ENCODE measurements at places on chromosomes 2 and 18. TPM values are rescaled to one million over a fixed set of nuclear protein-coding genes. Genes with fewer than 3 reads are reported as not detected.

The CCDC74B gene
- polyA plus RNA-seq, result 4.6 TPM

The GKN1 gene
- polyA plus RNA-seq, result not detected

The DSC3 gene
- polyA plus RNA-seq, result 0.04 TPM

The MOB1A gene
- polyA plus RNA-seq, result 25.3 TPM

GRCh38 chr2:172969166-172969565 lies 106.5 kb upstream of the MAP3K20 start:
- no peak for DNase-seq

DNA sequence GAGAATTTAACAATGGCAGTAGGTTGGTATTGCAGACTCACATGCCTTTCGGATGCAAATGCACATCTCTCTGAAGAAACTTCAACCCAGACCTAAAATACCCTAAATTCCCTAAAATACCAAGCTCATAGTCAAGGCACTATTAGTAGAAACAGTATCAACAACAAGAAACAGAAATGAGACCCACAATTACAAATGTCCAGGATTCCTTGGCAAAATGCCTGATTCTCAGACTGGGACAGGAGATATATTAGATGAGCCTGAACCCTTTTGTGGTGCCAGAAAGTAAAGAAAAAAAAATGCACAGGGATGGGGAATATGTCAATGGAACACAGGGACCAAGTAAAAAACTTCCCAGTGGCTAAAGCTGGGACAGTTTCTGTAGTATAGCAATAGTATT lies 77.2 kb downstream of the NAT8 start:
- DNase-seq, result no peak

GRCh38 chr2:555164-555922 lies 121.9 kb downstream of the TMEM18 start:
- no peak for DNase-seq

- no peak for DNase-seq
These were observed 78.3 kb upstream of the SETBP1 start for GRCh38 chr18:44602380-44602779.

The EXOC6B gene
- polyA plus RNA-seq, result 10.8 TPM

The ERMN gene
- polyA plus RNA-seq, result not detected

DNA sequence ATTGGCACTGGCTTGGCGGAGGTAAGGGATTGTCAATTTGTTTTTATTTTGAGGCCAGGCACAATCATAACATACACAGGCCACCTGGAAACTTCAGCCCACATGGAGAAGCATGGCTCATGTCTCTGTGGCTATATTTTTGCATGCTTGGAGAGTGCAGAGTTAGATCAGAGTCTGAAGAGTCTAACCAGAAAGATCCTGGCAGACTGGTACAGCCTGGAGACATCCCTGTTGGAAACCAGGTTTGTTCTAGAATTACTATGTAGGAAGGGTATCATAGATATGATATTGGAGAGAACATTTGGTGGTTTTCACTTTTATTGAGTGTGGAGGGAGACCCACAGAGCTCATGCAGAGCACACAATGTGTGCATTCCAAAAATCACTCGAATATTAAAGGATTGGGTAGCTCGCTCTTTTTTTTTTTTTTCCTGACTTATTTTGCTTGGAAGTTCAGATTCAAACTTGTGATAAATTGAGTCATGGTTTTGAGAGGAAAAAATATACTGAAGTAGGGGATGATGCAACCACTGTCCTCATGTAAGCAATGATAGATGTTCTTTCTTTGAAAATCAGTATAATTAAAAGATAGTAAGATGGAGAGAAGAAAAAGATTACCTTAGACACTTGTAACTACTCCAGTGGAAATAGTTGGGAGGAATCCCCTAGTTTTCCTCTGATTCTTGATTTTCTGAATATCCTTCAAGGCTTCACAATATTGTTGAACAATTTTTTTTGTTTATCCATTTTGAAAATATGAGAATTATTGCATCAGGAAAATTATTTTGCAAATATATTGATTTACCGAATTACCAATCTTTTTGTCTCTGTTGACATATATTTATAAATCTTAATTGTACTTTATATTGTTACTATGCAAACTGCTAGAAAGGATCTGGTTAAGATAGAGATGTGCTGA lies 185.7 kb upstream of the ZEB2 start:
- DNase-seq, result no peak

The SLC35F5 gene
- 18.3 TPM for polyA plus RNA-seq

GRCh38 chr2:223654384-223654915 lies 52.3 kb upstream of the SCG2 start:
- no peak for DNase-seq

The SCYGR4 gene
- polyA plus RNA-seq, result not detected

DNA sequence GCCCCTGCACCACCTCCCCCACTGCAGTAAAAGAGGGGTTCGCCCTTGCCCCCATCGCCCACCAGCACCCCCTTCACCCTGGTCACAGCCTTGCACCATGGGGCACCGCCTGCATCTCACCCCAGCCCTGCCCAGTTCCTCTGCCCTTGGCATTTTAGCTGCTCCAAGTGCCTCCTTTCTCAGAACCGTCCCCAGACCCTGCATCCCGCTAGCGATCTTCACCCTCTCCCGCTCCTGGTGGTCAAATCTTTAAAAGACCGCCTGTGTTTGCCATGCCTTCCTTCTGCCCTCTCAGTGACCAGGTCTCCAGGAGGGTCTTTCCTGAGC lies 114.7 kb upstream of the OTOS start:
- no peak for DNase-seq

The GPBAR1 gene
- 0.14 TPM for polyA plus RNA-seq

DNA sequence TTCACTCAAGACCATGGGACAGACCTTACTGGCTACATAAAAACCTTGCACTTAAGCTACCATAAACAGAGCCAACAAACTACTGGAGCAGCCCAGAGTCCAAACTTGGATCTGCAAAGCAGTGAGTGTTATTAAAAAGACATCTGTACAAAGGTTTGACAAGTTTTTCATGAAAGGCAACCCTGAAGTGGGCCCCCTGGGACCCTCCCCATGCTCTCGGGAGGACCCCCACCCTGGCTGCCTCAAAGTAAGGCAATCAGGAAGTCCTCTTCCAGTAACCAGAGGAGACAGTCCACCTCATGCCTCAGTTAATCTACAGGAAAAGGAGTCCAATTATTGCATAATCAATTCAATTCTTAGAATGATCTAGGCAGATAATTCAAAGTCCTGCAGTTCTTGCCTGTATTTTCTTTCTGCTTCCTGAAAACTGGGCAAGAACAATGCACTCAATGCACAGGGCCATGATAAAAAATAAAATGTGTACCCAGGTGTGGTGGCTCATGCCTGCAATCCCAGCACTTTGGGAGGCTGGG lies 69.7 kb downstream of the TBC1D8 start:
- no peak for DNase-seq

DNA sequence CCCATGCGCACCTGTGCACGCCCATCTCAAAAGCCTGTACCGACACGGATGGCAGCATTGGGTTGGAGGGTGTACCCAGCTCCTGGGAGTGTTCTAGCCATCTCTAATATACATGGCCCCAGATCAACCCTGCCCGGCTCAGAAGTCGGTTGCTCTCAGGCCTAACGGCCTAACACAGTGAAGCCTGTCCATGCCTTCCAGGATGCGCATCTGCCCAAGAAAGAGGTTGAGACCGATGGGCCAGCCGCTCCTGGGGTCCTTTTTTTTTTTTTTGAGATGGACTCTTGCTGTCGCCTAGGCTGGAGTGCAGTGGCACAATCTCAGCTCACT lies 32.1 kb downstream of the PDIA6 start:
- DNase-seq, result no peak

DNA sequence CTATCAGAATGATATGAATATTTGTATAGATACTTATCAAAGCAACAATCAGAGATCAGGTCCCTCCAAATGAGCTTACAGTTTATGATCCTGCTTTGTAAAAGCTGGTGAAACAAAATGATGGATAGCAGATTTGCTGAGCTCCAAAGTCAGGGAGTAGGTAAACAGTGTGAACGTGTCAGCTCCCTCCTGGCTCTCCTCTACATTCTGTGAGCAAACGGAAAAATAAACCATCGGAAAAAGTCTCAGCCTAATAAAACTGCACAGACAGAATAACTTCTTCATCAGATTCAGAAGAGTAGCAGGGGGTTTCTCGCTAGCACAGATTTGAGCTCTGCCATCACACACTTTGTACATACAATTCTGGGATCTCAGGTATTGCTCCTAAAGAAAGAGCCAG lies 51.3 kb downstream of the BCL11A start:
- DNase-seq, result no peak

DNA sequence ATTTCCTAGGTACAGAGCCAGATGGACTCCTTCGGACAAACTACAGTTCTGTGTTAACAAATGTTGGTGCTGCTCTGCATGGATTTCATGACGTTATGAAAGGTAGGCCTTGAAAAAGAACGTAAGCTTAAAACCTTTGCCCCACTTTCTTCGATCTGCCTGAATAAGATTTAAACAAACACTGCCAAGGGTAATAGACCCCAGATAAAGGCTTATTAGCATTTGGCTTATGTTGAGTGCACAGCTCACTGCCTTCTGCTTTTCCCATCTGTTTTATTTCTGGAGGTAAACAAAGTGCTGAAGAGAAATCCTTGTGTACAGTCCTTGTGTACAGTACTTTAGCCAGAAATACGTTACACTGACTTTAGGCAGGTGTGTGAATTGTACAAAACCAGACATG lies 50.0 kb upstream of the STON1 start:
- DNase-seq, result peak; percentile 11

The FEV gene
- polyA plus RNA-seq, result not detected

The SOX11 gene
- not detected for polyA plus RNA-seq

The C2orf74 gene
- 2.9 TPM for polyA plus RNA-seq

The ATP8B1 gene
- polyA plus RNA-seq, result 42.7 TPM
